NCI-H1930 (cell line): ENCODE measurements at places on chromosomes 12 and 14.

- DNase-seq, result no peak
Observed at GRCh38 chr14:89648924-89649323, 231.9 kb upstream of the FOXN3 start.

GRCh38 chr12:79532907-79533288 is 157.9 kb downstream of the PAWR start:
- DNase-seq, result no peak

DNA sequence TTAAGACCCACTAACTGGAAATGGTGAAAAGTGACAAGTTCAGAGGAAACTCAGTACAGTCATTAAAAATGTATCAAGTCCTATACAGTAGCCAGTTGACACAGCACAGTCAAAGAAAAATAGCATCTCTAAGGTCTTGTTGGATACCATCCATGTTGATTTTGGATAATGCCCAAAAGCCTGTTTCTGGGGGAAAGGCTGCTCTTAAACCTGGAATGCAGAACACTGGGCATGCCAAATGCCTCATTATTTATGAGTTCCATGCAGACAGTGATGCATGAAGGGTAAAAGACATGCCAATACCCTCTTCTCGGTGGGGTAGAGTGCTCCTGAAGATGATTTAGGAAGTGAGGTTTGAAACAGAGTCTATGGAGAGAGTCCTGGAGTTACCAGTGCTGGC is 29.6 kb downstream of the KCNK13 start:
- DNase-seq, result no peak

DNA sequence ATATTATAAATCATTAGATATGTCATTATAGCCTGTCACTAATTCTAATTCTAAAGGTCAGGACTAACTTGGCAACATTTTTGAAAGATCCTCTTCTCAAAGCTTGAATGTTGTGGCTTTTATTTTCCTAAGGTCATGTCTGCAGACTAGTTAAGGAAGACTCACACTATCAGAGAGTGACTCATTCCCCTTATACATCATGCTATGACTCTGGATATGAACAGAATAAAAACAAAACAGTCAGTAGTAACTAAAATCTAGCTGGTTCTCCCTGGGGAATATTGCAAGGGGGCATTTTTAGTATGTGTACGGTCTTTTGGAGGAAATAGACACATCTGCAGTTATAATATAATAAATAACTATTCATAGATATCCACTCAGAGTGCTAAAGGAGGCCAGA is 170.6 kb downstream of the SLC2A13 start:
- no peak for DNase-seq

DNA sequence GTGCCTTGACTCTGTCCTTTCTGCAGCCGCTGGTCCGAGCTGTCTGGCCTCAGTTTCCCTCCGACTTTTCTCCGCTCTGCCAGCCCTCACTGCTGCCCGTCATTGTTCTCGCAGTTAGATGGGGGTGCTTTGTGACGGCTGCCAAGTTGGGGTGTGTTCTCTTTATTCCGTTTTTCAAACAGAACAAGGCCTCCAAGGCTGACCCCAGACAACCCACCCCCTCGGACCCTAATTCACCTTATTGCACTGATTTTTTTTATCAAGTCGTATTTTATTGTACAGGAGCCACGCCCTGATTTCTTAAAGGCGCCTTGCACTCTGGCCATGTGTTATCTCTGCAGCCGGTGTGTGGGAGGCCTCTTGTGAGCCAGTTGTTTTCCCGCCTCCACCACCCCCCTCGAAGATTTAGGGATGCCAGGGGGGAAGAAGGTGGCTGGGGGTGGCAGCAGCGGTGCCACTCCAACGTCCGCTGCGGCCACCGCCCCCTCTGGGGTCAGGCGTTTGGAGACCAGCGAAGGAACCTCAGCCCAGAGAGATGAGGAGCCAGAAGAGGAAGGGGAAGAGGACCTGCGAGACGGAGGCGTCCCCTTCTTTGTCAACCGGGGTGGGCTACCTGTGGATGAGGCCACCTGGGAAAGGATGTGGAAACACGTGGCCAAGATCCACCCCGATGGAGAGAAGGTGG is 1.3 kb downstream of the VASH1 start:
- DNase-seq, result no peak

GRCh38 chr14:50603565-50603964 is 43.6 kb downstream of the ATL1 start:
- DNase-seq, result no peak

- no peak for DNase-seq
Observed at GRCh38 chr12:5898874-5899273, 46.2 kb downstream of the ANO2 start.

GRCh38 chr12:45122768-45123380 is 72.0 kb upstream of the DBX2 start:
- DNase-seq, result peak; percentile 82

GRCh38 chr12:126772171-126772864 is 1494.7 kb upstream of the TMEM132C start:
- DNase-seq, result no peak

- DNase-seq, result no peak
Observed at GRCh38 chr12:51076236-51076930, 7.0 kb downstream of the CSRNP2 start.

GRCh38 chr12:18923721-18924120 is 185.8 kb downstream of the CAPZA3 start:
- DNase-seq, result no peak

GRCh38 chr12:105235732-105236476 is at the start of gene APPL2:
Gene APPL2, minus strand, starts transcription at chr12:105236174. Its CDS starts 162 bp downstream, at chr12:105236012.
- DNase-seq, result peak; percentile 81

DNA sequence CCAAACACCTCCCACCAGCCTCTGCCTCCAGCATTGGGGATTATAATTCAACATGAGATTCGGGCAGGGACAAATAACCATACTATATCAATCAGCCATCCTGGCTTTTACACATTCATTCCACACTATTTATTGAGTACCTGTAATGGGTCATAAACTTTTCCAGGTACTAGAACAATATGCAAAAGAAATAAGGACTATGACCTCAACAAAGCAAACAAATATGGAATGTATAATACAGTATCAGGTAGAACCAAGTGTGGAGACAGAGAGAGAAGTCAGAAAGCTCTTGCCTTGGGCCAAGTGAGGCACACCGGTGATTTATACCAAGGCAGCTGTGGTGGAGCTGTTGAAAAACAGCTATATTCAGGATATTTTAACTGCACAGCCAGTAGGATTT is 116.3 kb downstream of the TSPAN8 start:
- DNase-seq, result no peak

- no peak for DNase-seq
Observed at GRCh38 chr12:63008372-63008771, 73.4 kb upstream of the PPM1H start.

GRCh38 chr14:60094306-60094897 is 2.7 kb downstream of the PCNX4 start:
- DNase-seq, result no peak
